HFF-Myc (cell line): ENCODE measurements at places on chromosomes 1 and 21.

DNA sequence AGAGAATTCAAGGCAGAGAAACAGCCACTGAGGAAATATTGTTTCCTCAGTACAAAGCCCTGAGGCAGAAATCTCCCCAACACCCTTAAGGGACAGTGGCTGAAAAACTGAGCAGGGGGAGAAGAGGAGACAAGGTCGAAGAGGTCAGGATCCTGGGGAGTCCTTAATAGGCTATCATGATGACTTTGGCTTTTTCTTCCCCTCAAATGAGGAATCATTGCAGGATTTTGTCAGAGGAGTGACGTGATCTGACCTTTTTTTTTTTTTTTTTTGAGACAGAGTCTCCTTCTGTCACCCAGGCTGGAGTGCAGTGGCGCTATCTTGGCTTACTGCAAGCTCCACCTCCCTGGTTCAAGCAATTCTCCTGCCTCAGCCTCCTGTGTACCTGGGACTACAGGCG is 10.2 kb downstream of the MAP7D1 start:
- DNase-seq = no peak

DNA sequence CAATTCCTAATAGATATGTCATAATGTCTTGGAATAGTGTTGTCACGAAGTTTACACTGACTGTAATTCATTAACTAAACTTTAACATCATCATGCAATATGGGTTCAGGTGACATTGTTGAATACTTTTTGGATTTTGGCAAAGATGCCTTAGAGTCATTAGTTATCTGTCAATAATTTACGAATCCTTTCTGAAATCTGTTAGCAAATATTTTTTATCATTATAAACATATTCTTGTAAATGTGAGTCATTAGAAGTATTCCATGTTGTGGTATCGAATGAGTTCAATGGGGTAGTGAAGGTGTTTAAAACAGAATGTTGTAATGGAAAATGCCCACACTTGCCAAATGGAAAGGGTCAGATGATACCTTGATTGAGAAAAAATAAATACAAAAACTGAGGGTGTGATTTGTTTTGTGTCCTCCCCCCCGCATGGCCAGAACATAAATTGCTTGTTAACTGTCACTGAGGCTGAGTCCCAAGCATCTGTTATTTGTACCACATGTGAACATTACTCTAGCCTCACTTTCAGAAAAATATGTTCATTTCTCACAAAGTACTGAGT is 5.2 kb upstream of the NR5A2 start:
- DNase-seq = no peak

DNA sequence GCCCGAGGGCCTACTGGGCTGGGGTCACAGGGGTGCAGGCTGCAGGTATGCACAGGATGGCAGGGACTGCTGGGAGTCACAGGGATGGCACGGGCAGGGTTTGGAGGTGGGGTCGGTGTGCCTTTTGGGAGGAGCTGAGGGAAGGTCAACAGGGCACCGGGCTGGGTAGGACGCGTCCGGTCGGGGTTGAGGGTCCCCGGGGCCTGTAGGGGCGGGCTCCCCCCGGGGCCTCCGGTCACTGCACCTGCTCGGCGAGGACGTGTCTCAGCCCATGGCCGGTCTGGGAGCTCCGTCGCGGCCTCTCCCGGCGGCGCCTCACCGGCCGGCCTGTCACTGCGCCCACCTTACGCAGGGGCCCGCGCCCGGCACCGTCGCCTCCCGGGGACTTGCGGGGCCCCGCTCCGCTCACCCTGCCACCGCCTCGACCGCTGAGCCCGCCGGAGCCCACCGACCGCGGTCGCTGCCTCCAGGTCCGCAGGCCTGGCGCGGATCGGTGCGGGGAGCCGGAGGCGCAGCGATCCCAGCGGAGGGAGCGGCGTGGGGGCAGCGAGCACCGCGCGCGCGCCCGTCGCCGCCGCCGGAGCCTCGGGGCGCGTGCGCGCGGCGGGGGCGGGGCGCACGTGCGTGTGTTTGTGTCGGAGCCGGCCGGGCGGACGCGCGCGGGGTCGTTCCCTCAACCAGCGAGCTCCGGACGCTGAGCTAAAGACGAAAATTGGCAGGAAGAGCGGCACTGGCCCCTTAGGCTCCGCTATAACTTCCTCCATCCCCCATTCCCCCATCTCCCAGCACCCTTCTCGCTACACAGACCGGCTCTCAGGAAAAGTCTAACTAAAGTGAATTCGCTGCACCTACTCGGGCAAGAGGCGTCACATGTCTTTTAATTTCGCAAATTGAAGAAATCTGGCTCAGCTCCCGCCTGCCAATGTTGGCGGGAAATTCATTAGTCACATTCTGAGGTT is at the start of gene AMIGO1:
Gene AMIGO1 (minus strand): TSS at position 552 of the 959 bp plus-strand sequence. CDS start 815 bp downstream, outside the sequence.
- DNase-seq = no peak

DNA sequence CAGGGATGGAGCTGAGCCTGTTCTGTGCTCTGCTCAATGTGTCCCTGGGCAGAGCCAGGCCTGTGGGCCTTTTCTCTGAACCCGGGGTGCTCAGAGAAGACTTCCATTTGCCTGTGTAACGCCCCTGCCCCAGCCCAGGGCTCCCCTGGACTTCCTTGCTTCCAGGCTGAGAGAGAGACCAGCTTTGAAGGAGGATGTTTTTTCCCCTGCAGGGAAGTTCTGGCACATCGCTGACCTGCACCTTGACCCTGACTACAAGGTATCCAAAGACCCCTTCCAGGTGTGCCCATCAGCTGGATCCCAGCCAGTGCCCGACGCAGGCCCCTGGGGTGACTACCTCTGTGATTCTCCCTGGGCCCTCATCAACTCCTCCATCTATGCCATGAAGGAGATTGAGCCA is 10.2 kb downstream of the SMPDL3B start:
- DNase-seq = no peak

DNA sequence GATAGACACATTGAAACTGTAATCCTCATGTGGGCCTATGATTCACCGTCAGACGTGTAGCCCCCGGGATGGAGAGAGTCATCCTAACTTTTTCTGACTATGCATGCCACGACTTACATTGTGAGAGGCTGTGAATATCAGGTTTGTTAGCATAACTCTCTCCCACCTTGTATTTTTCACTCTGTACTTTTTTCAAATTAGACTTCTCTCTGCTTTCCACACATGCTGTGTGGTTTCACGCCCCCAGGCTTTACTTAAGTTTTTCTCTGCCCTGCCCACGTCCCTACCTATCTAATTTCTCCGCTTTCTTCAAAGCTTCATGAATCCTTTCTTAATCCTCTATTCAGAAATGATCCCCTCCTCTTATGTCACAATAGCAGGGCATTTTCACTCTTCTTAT is 3.4 kb upstream of the NCAM2 start:
- no peak for DNase-seq

- DNase-seq = no peak
Measured at GRCh38 chr21:43919871-43920801, 55.1 kb downstream of the AGPAT3 start.

GRCh38 chr1:68495968-68496679 is 758 bp downstream of the DEPDC1 start:
- no peak for DNase-seq

GRCh38 chr1:40851643-40852042 is 10.5 kb downstream of the CITED4 start:
- no peak for DNase-seq

DNA sequence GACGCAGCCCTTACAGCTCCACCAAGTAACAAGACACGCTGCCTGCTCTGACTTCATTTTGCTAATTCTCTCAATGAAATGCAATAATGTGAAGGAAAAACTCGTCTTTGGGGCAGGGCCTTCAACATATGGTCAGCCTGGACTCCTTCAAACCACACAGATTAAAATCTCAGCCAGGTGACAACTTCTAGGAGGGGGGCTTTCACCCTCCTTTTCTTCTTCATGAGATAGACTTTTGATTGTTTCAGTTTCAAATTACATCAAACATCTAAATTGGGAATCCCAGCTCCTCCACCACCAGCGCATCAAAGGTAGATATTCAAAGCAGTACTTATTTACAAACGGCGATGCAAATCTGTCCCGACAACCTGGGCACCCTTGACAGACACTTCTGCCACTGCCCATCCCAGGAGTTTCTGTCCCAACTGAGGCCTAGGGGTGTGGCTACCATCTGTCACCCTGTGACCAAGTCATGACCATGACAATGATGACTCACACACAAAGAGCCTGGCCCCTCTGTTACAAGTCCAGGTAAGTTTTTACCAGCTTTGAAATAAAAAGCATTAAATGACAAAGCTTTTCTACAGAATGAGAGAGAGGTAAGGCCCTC is 29.7 kb downstream of the SSBP3 start:
- no peak for DNase-seq

DNA sequence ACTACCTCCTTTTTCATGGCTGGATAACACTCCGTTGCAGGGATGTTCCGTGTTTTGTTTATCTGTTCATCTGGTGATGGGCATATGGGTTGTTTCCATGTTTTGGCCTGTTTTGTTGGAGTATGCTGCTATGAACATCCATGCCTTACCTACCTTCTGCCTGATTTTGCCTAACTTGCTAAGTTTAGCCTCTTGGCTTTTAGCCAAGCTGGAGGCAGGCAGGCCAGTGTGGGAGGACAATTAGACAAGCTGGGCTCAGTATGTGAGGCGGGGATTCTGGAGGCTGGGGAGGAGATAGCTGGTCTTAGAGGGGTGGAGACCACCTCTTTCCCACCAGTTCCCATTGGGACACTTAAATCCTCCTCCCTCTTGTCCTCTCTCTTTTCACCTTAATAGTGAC is 98.4 kb upstream of the WNT4 start:
- no peak for DNase-seq

DNA sequence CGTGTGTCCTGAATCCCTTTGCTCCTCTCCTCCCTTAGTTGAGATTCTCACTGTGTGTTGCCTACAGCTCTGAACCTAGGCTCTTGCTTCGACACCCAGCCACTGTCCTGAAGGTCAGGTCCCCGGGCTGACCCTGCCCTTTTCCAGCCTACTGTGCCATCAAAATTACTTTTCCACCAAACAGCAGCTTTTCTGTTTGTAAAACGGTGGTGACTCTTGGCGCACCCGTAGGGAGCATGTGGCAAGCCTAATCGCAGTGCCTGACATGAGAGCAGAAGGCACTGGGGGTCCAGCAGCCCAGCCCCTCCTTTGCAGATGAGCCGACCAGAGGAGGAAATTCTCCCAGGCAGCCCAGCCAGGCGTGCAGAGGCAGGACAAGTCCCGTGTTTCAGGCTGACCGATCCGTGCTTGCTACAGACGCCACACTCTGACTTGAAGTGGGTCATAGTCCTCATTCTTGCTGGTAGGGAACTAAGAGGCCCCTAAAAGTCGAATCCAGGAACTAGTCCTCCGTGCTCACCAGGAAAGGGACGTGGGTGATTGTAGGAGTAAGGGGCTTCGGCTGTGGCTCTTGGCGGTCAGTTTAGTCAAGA is 6.8 kb downstream of the GPR137B start:
- no peak for DNase-seq

DNA sequence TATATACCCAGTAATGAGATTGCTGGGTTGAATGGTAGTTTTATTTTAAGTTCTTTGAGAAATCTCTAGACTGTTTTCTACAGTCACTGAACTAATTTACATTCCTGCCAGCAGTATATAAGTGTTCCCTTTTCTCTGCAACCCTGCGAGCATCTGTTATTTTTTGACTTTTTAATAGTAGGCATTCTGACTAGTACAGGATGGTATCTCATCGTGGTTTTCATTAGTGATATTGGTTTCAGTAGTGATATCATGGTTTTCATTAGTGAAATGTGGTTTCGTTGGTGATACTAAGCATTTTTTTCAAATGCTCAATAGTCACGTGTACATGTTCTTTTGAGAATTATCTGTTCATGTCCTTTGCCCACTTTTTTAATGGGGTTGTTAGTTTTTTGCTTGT is 316.8 kb downstream of the PTBP2 start:
- no peak for DNase-seq

- no peak for DNase-seq
Measured at GRCh38 chr21:33937146-33937545, 21.5 kb upstream of the ATP5PO start.

GRCh38 chr1:25205786-25206185 is 26.5 kb downstream of the SYF2 start:
- DNase-seq = no peak

GRCh38 chr1:15226388-15227255 is 20.4 kb upstream of the FHAD1 start:
- DNase-seq = no peak

DNA sequence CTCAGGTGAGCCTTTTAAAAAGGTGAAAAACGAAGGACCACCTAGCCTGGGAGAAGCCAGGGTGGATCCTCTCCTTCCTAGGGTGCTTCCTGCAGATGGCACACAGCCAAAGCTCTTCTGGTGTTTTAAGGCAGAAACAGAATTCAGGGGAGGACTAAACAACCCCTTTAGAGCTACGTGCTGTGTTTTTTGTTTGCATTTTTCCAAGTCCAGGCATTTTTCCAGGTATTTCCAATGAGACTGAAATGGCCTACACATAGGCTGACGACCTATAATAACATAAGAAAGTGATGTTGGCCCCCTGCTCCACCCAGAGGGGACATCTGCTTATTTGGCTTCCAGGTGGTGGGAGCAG is 83.8 kb downstream of the CAPZB start:
- DNase-seq = no peak

- DNase-seq = no peak
Measured at GRCh38 chr1:178521241-178521640, 8.3 kb downstream of the TEX35 start.

- DNase-seq = no peak
Measured at GRCh38 chr1:15305468-15305770, 58.4 kb downstream of the FHAD1 start.

- no peak for DNase-seq
Measured at GRCh38 chr1:89931964-89932363, 62.9 kb upstream of the ZNF326 start.

DNA sequence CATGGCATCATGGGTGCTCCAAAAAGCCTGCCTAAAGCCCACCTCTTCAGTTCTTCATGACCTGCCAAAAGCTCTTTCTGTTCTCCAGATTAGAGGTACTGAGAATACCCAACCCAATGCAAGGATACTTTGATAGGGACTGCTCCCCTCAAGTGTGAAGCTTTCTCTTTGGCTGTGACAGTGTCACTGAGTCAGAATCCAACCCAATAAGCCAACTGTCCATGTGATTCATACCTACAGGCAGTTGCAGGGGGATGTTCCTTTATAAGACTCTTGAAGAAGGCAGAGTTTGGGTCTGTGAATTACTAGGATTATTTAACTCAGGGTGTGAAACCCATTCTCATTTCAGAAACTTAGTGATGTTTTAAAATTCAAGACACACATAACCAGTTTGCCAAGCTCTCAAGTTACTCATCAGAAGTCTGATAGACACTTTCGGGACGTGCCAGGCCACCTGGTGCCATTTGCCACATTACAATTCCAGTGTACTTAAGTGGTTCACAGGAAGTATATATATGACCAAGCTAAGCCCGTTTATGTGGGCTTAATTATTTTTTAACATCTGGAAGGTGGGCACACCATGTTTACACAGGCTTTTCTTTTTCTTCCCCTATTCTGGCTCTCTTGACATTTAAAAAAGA is 265.8 kb downstream of the NFIA start:
- no peak for DNase-seq

- no peak for DNase-seq
Measured at GRCh38 chr1:17719874-17720273, 35.3 kb upstream of the ACTL8 start.

- peak; percentile 60 for DNase-seq
Measured at GRCh38 chr1:7948960-7949359, 8.3 kb upstream of the TNFRSF9 start.

- DNase-seq = no peak
Measured at GRCh38 chr1:181044449-181044966, 10.7 kb downstream of the MR1 start.
